Dermis blood vessel endothelial cell (primary cell): ENCODE measurements at places on chromosomes 11 and 22. TPM values are rescaled to one million over a fixed set of nuclear protein-coding genes. Genes with fewer than 3 reads are reported as not detected.
A peak's percentile ranks its signal among the peaks of the same experiment; 100 is the strongest.

VPREB1 gene
- total RNA-seq: not detected in 2 replicates

GALNT18 gene
- 158 and 213 TPM in 2 replicates for total RNA-seq

CBLIF gene
- not detected in 2 replicates for total RNA-seq

SPON1 gene
- 0.17 and 0.19 TPM in 2 replicates for total RNA-seq

SCARF2 gene
- total RNA-seq: 9.7 and 12.0 TPM in 2 replicates

DUSP8 gene
- total RNA-seq: 0.37 and 1.2 TPM in 2 replicates

KIF18A gene
- 4.8 and 17.9 TPM in 2 replicates for total RNA-seq

UBASH3B gene
- 2.6 and 8.9 TPM in 2 replicates for total RNA-seq

MUC15 gene
- not detected in 2 replicates for total RNA-seq

ZFTA gene
- total RNA-seq: 25.4 and 30.1 TPM in 2 replicates

NAALADL1 gene
- total RNA-seq: 11.0 and 20.3 TPM in 2 replicates

DNA sequence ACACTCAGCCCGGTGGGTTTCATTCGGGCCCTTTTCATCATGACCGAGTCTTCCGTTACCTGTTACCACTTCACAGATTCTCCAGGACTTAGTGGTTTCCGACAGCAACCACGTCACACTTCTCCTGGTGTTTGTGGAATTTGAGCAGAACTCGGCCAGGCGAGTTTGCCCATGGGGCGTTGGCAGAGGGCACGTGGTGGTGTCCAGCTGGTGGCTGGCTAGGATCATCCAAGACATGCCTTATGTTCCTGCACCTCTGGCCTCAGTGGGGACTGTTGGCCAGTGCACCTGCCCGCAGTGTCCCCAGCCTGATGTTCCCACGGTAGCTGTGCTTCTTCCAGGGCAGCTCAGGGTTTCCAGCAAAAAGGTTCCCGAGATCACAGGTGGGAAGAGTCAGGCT is 87.3 kb downstream of the ARHGAP8 start:
- no peak for DNase-seq

DNA sequence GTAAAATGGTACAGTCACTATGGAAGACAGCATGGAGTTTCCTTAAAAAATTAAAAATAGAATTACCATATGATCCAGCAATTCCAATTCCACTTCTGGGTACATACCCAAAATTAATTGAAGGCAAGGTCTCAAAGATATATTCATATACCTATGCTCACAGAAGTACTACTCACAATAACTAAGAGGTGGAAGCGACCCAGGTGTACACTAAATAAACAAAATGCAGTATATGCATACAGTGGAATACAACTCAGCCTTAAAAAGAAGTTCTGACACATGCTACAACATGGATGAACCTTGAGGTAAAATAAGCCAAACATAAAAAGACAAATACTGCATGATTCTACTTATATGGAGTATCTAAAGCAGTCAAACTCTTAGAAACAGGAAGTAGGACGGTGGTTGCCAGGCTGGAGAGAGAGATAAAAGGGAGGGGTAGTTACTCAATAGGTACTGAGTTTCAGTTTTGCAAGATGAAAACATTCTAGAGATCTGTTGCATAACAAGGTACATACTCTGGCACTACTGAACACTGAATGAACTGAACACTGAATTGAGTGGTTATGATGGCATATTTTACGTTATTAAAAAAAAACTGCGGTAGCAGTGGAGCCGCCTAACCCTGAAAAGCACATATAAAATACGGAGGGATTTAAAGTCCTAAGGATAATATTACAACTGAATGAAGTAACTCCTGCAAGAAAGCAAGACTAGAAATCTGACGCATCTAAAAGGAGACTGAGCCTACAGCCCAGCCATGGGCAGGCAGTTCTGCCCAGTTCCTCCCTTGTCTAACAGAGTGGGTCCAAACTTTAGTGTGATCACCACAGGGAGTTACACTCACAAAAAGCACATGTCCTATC is 12.8 kb downstream of the DGCR2 start:
- DNase-seq: no peak

DNA sequence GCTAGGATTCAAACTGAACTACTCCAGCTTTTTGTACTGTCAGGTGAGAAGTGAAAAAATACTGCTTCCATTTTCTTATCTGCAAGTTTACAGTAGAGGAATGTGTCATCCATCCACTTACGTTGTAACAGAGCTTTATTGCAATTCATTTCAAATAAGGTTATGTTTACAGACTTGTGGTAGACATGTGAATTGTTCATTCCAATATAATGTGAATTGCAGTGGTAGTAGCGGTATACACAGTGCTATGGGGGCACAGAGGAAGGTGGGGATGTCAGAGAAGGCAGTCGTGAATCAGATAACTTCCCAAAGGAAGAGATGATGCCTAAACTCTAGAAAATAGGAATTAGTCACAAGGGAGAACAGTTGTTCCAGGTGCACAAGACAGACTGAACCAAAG is 42.5 kb downstream of the CEP57 start:
- DNase-seq: no peak

- DNase-seq: peak; percentile 55
Observed at GRCh38 chr11:19890308-19890707, 177.7 kb downstream of the NAV2 start.

DNA sequence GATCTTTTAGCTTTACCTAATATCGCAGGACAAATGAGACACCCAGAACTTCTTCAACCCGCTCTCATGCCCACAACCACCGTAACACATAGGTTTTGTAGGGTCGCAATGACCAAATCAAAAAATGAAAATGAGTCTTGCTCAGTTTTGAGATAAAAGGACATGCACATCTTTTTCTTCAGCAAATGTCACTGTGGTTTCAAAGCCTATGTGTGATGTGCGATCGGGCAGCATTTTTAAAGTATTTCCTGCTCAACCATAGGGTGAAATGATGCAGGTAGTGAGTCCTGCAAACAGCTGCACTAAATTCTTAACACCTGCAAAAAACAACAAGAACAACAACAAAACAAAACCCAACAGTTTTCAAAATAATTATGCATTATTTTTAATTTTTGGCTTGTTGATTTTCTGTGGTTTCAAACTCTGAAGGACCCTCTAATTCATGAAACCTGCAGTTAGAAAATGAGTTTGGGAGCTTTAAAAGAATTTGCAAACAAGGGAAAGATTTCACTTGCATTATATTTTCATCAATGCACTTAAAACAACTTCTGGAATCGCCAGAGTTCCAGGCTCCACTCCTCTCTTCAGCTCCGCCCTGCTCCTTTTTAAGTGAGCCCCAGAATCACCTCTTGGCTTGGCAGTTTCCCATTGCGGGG is 79.4 kb downstream of the PRR5L start:
- DNase-seq: no peak

GRCh38 chr11:34157163-34157562 is 51.7 kb downstream of the NAT10 start:
- DNase-seq: no peak

- DNase-seq: no peak
Observed at GRCh38 chr11:45927684-45928413, 5.4 kb downstream of the LARGE2 start.

GRCh38 chr22:43376765-43377547 is 33.8 kb upstream of the SCUBE1 start:
- no peak for DNase-seq

- no peak for DNase-seq
Observed at GRCh38 chr22:22022947-22023534, 40.5 kb upstream of the TOP3B start.

DNA sequence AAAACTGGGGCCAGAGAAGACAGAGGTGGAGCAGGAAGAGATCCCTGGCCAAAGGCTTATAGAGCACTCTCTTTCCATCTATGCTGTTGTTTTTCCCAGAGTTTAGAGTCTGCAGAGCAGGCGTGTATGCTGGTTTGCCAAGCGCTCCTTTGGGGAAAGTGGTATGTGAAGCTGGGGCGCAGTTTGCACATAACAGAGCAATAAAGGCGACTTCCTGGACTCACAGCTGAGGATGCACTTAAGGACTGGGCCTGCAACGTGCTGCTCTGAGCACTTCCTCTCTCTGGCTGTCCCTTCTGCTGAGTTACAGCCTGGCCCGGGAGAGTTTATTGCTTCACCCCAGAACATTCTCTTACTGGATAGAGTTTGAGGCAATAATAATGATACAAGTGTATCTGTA is 41.7 kb downstream of the THAP12 start:
- peak; percentile 32 for DNase-seq

DNA sequence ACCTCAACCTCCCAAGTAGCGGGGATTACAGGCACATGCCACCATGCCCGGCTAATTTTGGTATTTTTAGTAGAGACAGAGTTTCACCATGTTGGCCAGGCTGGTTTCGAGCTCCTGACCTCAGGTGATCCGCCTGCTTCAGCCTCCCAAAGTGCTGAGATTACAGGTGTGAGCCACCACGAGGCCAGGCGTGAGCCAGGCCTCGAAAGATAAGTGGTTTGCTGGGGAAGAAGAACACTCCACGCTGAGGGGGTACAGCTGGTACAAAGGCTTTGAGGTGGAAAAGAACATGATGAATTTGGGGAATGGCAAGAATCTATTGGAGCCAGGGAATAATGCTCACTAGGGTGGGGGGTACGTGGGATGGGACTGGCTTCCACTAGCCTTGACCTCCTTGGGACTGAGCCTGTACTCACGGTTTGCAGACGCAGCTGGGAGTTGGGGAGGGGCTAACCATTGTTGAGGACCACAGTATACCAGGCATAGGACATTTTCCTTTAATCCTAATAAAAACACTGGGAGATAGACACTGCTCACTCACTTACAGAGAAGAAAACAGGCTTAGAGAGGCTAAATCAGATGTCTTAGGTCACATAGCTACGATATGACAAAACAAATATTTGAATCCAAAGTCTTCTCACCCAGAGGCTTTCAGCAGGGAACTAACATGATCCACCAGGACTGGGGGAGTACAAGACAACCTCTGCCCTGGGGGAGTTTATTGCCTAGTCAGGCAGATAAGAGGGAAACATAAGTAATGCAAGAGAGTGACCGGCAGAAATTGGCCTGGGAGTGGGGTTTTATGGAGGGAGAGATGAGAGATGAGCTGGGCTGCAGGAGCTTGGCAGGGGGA is 4.9 kb downstream of the SLCO2B1 start:
- no peak for DNase-seq

GRCh38 chr11:11602011-11602410 is 19.8 kb downstream of the GALNT18 start:
- no peak for DNase-seq

DNA sequence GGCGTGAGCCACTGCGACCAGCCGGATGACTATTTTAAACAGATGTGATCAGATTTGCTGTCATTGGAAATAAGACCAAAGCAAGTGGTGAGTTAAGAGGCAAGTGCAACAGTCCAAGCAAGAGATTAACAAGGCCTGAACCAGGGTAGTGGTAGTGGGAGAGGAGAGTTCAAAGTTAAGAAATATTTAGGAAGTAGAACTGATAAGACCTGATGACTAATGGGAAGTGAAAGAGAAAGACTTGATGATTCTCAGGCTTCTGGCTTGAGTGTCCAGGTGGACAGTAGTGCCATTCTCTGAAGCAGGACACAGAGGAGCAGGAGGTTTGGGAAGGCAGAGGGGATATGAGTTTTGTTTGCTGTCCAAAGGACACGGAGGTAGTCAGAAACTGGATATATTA is 7.2 kb downstream of the NDUFC2 start:
- DNase-seq: no peak

GRCh38 chr22:43838571-43839307 is 23.6 kb downstream of the SULT4A1 start:
- no peak for DNase-seq

GRCh38 chr22:24028533-24028932 is 17.4 kb downstream of the CABIN1 start:
- DNase-seq: no peak

- no peak for DNase-seq
Observed at GRCh38 chr22:27440304-27440865, 361.2 kb downstream of the MN1 start.
